ENCODE measurements at places on chromosomes 11 and 22.
A peak's percentile ranks its signal among the peaks of the same experiment; 100 is the strongest.

DNA sequence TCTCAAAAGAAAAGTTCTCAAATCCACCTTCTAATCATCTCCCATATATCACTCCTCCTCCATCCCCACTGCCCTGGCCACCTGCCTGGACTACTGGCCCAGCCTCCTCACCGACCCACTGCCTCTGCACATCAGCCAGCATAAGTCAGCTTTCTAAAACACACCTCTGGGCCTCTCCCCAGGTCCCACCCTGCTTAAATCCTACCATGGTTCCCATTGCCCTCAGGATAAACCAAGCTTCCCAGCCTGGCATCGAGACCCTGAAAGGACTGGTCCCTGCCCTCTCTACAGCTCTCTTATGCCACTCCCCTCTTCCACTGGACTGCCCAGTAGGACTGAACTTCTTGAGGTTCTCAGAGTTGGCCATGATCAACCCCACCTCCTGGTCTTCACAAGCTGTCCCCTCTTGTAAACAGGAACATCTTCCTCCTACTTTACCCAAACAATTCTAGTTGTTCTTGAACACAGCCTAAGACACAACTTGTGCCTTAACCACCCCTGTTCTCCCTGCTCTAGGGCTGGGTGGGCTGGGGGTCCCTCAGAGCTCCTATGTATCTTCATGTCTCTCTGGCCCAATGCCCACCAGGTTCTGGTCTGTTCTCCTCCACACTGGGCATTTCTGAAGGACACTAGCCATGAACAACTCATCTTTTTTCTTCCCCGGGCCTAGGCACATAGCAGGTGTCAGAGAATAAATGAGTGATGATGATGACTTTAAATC, 12.6 kb upstream of the P2RY6 start:
- DNase-seq = no peak

DNA sequence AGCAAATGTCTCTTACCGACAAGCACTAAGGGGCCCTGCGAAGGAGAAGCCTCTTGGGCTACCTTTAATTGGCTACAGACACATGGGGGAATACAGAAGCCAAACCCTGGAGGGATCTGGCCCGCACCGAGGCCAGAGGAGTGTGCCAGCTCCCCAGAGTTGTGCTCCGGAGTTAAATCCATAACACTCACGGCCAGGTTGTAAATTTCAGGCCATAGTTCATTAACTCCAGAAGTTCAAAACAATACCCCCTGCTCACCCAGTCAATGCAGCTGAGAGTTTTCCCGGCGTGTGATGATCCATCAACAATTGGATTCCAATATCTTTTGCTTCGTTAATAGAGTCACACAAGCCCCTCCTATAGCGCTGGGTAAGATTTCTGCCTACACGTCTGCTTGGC, 371.5 kb downstream of the NXPE2 start:
- DNase-seq = no peak

GRCh38 chr11:75593286-75593915, 31.3 kb downstream of the SERPINH1 start:
- DNase-seq = no peak

GRCh38 chr22:36144886-36145541, 15.5 kb downstream of the APOL3 start:
- peak; percentile 86 for DNase-seq

DNA sequence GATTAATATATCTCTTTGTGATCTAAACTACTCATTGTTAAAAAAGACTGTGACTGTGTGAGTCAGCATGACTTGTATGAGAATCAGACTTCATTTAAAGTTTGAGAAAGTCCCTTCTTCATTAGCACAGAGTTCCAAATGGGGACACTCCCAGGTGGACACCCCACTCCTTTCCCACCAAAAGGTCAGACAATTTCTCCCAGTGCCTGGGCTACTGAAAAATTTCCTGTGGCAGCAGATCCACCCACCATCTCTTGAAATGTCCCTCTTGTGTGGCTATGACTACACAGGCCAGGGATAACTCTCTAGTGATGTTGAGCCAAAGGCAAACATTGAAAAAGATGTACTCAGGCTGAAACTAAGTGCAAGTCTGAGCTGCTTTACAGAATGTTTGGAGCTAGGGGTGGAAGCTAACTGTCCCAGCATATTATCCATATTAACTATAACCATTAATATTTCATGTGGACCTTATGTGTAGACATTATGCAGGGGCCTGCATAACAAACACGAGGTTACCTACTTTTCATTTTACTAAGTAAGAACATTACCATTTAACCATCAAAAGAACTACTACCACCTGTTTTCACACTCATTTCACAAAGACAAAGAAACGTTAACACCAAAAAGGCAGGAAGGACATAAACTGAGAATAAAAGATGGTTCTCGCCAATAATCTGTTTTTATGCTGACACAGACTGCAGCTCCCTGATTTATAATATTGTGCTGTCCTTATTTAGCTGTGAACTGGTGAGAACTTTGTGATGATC, 44.8 kb downstream of the MMP20 start:
- DNase-seq = no peak

DNA sequence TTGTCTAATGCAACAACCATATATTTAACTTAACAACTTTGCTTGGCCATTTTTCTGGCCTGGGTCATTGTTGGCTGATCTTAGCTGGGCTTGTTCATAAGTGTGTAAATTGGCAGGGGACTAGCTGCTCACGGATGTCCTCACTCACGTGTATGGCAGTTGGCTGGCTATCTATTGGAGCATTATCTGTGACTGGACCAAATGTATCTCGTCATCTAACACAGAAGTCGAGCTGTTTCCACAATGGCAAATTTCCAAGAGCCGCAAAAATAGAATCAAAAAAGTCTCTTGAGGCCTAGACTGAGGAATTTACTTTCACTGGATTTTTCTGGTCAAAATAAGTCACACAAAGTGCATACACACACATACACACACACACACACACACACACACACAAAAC, 893.3 kb downstream of the FAM181B start:
- peak; percentile 71 for DNase-seq

- DNase-seq = peak; percentile 16
Observed at GRCh38 chr22:44406341-44407170, 91.5 kb downstream of the RTL6 start.

- DNase-seq = peak; percentile 67
Observed at GRCh38 chr11:19080579-19080993, 20.1 kb upstream of the MRGPRX2 start.

DNA sequence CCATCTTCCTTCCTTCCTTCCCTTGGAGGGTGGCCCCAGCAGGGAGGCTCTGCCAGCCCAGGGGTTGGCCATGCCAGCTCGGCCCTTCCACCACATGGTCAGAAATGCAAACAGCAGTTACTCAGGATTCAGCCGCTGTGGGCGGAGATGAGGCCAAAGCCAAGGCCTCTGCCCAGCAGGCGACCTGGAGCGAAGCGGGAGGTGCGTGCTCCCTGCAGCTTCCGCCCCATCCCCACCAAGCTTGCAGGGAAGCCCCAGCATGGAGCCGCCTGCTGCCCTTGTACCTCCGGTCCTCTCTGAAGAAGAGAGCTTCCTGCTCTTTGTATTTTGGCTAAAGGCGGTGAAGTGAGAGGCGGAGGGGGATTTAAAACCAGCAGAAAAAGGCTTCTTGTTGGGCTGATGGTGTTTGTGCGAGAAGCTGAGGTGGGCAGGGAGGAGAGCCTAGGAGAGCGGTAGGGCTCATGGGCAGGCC, 50.4 kb downstream of the ANO1 start:
- DNase-seq = peak; percentile 72

DNA sequence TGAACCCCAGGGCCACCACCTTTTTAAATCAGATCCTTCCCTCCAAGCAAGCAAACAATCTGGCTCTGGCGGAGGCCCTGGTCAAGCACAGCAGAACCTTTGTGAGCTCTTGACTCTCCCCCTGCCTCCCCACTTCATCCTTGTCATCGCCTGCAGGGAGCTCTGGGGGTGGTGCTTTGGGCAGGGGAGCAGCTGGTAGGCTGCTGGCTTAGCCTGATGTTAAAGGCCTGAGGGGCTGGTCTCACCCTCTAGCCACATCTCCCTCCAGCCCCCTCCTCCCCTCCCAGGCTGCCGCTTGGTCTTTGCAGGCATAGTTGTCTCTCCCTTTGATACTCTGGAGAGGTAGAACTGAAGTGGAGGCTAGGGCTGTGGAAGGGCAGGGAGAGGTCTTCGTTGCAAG, 50.9 kb downstream of the THAP12 start:
- DNase-seq = peak; percentile 11

GRCh38 chr11:88501541-88501940, 164.0 kb upstream of the CTSC start:
- DNase-seq = no peak

DNA sequence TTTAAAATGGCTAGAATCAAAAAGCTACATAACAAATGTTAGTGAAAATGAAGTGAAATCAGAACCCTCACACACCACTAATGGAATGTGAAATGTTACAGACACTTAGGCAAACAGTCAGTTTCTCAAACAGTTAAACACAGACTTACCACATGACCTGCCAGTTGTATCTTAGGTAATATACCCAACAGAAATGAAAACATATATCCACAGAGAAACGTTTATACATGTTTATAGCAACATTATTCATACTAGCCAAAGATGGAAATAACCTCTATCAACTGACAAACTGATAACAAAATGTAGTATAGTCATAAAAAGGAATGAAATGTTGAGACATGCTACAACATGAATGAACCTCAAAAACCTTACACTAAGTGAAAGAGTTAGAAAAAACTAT, 131.5 kb upstream of the TRPC6 start:
- no peak for DNase-seq

- DNase-seq = no peak
Observed at GRCh38 chr11:93689240-93689639, 27.8 kb downstream of the CEP295 start.

DNA sequence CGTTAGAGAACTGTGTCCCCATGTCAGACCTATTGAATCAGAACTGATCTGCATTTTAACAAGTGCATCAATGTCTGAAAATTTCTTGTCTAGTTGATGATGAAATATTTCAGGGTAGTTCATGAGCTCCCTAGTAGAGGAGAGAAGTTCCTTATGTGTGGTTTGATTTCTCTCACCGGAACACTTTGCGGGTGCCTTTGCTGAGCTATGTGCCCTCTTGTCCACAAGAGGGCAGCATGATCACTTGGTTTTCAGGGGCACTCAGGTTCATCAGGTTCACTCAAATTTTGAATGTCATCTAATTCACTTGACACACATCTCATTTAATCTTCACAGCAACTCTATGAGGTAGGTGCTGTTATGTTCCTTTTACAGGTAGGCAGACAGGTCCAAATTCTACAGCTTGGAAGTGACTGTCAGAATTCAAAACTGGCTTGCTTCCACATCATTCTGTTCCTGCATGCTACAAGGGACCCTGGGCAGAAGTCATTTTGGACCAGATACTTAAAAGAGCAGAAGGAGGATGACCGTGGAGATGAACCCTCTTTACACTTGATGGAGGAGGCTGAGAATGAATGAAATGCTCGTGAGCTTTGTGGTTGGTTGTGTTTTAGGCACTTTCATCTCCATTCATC, 55.6 kb downstream of the P4HA3 start:
- peak; percentile 84 for DNase-seq

DNA sequence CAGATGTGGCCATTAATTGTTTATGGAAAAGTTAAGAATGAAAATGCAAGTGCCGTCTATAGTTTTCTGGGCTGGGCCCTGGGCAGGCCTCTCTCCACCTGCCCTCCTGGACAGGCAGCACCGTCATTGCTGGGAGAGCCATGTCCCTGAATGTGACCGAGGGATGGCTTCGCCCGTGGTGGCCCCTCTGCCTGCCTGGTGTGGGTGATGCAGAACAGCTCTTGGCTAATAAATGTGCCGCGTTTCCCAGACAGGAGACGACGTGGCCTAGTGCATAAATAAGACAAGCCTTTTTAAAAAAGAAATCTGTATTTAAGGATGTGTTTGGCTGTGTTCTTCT, 407.3 kb downstream of the TBC1D22A start:
- no peak for DNase-seq

GRCh38 chr11:102603091-102603490, 22.0 kb downstream of the MMP20 start:
- DNase-seq = peak; percentile 67

- DNase-seq = no peak
Observed at GRCh38 chr11:64533501-64533900, 57.5 kb upstream of the SLC22A12 start.

- no peak for DNase-seq
Observed at GRCh38 chr11:32016111-32016510, 74.8 kb upstream of the RCN1 start.

DNA sequence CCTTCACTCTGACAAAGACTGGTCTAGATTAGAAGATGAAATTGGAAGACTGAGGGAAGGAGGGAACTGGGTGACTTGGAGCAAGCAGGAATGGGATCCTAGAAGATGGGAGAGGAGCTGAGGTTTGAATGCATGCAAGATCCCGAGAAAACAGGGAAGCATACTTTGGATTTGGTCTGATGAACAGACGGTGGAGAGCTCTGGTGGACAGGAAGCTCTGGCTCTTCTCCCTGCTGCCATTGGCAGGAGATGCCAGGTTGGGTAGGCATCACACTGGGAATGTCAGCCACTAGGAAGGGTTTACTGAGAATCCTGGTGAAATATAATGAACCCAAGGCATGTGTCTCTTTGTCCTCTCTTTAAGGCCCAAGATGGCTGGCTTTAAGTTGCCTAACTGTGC, 16.5 kb downstream of the NAV2 start:
- DNase-seq = no peak

GRCh38 chr11:74644081-74644480, 51.7 kb downstream of the POLD3 start:
- DNase-seq = no peak

- no peak for DNase-seq
Observed at GRCh38 chr11:78748918-78749690, 174.4 kb upstream of the NARS2 start.

GRCh38 chr11:86408845-86409244, 34.2 kb downstream of the CCDC81 start:
- DNase-seq = peak; percentile 26

- DNase-seq = peak; percentile 81
Observed at GRCh38 chr11:121112498-121113455, 11.7 kb downstream of the TECTA start.

DNA sequence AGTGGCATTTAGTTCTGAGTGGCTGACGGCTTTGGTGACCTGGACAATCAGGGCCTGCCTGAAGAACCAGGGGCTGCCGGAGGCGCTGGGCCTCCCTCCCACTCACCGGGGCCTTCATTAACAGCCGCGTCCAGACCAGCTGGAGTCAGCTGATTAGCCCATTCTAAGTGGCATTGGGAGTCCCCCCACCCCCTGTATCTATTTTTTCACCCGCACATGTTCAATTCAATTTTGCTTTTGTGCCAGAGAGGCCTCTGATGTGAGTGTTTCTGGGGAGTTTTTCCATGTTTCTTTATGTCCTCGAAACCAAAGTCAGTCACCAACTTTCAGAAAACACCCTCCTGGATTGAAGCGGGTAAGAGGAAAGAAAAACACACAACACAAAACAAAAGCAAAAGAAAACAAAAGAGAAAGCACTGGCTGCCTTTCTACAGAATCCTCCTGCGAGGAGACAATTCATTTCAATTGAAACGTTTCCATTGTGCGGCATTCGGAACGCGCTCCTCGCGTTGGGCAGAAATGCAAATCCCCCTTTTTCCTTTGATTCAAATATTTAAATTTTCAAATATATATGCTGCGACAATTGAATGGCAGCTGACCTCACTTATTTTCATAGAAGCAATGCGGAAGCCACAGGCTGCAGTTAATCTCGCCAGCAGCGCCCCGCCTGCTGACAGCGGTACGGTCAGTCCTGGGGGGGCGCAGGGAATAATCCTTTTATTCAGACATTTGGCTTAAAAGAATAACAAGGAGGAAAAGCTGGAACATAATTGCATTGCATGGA, 17.7 kb downstream of the CDKN1C start:
- DNase-seq = no peak

All from choroid plexus epithelial cell (primary cell).